AG04450 (cell line): ENCODE measurements at places on chromosomes 7 and 10.

- no peak for DNase-seq
Measured at GRCh38 chr7:99440195-99440594, 1.5 kb downstream of the CPSF4 start.

DNA sequence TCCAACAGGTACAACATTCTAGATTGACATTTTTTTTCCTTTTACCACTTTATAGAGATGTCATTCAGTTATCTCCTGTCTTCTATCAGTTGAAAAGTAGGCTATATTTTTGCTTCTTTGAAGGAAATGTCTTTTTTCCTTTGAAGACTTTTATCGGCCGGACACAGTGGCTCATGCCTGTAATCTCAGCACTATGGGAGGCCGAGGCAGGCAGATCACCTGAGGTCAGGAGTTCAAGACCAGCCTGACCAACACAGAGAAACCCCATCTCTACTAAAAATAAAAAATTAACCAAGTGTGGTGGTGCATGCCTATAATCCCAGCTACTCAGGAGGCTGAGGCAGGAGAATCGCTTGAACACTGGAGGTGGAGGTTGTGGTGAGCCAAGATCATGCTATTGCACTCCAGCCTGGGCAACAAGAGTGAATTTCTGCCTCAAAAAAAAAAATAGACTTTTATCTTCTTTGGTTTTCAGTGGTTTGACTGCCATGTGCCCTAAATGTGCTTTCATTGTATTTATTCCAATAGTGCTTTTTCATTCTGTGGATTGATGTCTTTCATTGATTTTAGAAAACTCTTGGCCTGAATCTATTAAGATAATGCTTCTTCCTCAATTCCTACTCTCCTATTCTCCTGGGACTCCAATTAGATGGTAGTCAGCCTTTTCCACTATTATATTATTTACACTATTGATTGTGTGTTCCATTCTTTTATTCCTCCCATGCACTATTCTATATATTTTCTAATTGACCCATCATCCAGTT is 84.6 kb downstream of the IMMP2L start:
- DNase-seq, result no peak

- DNase-seq, result no peak
Measured at GRCh38 chr7:151010307-151011096, 13.8 kb downstream of the ATG9B start.

GRCh38 chr7:50274361-50274760 is 30.2 kb upstream of the IKZF1 start:
- no peak for DNase-seq

- DNase-seq, result no peak
Measured at GRCh38 chr7:123535517-123535916, 1.1 kb upstream of the IQUB start.

DNA sequence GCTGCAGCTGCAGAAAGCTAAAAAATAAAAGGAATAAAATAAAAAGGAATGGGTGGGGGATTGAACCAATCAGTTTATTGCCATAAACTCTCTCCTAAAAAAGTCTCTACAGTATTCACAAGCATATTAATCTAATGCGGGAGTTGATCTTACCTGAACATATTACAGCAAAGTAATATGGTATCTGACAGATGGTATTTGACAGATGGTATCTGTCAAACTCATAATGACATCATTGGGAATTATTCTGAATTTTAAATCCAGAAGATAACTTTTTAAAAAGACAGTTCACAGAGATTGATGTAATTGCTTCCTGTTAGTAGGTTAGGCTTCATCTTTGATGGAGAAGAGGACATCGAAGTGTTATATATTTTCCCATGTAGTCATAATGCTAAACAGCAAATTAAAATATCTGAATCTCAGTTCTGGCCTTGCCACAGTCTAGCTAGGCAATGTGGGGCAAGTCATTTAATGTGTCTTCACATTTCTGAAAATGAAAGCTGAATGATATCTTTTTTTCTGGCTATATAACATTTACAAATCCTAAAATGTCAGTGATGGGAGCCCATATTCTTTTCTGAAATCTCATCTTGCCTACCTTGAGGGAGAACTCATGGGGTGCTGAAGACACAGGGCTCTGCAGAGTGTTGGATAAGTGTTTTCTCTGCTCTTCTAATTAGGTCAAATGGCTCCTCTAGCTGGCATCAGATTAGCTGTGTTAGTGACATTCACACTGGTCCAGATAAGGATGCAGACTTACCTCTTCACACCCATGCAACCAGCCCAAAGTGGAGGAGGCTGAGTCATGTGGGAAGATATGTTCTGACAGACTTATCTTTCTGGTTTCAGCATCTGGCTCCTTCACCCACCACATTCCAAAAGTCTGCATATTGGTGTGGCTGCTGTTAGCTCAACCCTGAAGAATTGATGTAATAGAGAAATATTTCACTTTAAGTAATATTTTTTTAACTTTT is 2.1 kb upstream of the LIPM start:
- peak; percentile 18 for DNase-seq

DNA sequence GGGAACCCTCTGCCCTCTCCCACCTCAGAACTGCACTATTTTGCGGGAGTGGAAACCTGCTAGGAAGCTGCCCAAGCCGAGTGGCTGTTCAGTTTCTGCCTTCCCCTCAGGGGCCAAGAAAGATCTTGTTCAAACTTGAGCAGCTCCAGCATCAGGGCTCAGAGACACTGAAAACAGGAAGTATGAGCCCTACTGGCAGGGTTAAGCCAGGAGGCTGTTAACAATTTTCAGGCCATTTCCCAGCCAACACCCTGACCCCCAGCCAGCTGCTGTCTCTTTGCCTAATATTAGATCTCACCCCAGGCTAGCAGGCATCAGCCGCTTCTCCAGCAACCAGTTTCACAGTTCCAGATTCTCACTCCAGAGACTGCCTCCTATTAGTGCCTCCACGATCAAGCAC is 9.2 kb downstream of the PLAU start:
- no peak for DNase-seq

- no peak for DNase-seq
Measured at GRCh38 chr7:19351341-19352304, 206.4 kb upstream of the FERD3L start.

DNA sequence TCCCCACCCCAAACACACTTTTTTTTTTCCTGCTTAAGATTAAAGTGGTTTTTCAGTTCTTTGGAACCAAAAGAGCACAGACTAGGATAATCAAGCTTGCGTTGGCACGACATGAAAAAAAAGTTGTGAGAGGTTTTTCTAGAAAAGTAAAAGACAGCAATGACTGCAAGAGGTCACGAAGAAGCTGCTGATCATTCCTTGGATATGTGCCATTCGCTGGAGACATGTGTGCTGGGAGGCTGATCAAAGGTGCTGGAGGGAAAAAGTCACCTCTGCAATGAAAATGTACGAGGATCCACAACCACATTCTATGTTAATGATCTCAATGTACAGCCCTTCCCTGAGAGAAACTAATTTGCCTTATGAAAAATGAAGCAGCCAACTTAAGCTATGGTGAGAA is 5.4 kb downstream of the AKR1B1 start:
- no peak for DNase-seq

DNA sequence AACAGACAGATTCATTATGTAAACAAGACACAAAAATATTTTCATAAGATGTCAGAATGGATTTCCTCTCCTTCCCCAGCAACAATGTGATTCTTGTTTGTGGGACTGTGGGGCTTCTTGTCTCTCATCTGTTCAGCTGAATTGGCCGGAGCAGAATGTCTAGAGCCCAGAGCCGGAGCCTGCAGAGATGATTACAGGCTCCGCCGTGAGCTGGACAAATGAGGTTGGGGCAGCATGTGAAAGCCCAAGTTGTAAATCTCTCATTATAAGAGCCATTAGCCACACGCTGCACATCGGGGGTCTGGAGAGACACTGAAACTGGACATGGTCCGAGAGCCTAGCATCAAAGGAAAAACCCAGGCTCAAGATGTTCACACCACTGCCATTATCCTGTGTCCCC is 137.0 kb upstream of the ADAM12 start:
- DNase-seq, result no peak

DNA sequence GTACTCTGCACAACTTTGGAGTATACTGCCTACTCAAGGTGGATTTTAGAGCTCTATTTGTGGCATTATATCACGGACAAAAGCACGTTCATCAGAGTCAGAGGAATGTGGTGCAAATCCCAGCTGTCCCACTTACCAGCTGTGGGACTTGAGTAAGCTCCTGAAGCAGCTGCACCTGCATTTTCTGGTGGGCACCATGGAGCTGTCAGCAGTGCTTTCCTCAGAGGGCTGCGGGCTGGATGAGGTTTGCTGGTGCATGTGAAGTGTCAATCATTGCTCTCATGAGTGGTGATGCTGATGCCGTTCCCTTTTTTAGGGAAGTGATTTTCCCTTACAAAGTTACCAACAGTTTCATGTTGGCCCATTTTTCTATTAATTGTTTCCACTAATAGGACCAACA is 53.4 kb downstream of the EGFR start:
- no peak for DNase-seq

- no peak for DNase-seq
Measured at GRCh38 chr10:35903021-35903420, 260.9 kb upstream of the FZD8 start.

- no peak for DNase-seq
Measured at GRCh38 chr7:94382132-94382531, 12.6 kb upstream of the COL1A2 start.

- no peak for DNase-seq
Measured at GRCh38 chr10:1174022-1174421, 117.8 kb downstream of the WDR37 start.

DNA sequence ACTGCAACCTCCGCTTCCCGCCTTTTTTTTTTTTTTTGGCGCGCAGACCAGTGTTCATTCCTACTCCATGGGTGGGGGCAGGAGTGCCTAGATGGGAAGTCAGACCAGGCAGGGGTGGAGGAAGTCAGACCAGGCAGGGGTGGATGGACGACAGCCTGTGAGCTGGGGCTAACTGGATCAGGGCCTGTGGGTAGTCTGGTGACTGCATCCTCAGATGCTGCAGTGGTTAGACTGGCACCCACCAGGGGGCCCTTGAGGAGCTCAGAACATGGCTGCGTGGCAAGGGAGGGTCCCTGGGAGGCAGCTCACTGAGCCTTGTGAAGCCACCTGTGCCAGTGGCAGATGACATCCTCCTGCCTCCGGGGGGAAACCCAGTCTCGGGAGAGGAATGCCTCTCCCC is 35.1 kb downstream of the RCC1L start:
- DNase-seq, result no peak

GRCh38 chr7:50531401-50531911 is 33.7 kb downstream of the DDC start:
- no peak for DNase-seq

DNA sequence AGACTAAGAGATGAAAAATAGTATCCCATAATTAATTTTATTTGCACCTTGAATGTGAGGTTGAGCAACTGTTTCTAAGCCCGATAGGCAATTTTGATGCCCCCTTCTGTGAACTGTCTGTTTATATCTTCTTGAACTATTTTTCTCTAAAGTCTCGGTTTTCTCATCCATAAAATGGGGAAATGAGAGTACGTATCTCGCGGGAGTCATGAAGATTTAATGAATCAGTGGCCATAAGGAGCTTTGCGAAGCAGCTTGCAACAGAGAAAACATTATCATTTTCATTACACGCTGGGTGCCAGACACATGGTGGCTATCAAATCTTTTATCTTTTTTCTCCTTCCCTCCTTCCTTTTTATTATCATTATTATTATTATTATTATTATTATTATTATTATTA is 108.1 kb upstream of the CARD11 start:
- DNase-seq, result no peak

- DNase-seq, result no peak
Measured at GRCh38 chr10:31135171-31135570, 103.5 kb upstream of the ZNF438 start.

DNA sequence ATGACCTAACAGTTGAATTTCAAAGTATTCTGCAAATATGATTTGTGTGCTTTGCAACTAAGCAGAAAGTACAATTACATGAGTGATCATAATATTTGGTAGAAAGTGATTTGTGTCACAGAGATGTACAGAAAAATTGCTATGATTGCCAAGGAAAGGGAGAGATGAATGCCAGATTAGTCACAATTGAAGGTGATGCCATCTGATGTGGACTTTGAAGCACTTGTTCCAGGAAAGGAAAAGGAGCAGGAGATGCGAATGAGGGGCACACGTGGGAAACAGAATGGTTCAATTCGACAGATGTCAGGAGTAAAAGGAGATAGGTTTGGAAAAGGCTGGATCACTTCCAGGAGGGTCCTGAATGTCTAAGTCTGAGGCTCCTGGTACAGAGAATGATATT is 153.1 kb upstream of the LAMB4 start:
- DNase-seq, result no peak

GRCh38 chr7:107856806-107857540 is 34.0 kb upstream of the DLD start:
- DNase-seq, result no peak
